Bone marrow (tissue), 2 donors: ENCODE measurements at places on chromosomes 16 and 17.
A peak's percentile ranks its signal among the peaks of the same experiment; 100 is the strongest.

- DNase-seq, result no peak
These were observed 11.7 kb upstream of the SLC47A2 start for GRCh38 chr17:19728084-19728495.

- no peak for DNase-seq
These were observed 15.8 kb downstream of the TMEM98 start for GRCh38 chr17:32943647-32944191.

- no peak for DNase-seq
These were observed 79.3 kb downstream of the BANP start for GRCh38 chr16:88030498-88030897.

DNA sequence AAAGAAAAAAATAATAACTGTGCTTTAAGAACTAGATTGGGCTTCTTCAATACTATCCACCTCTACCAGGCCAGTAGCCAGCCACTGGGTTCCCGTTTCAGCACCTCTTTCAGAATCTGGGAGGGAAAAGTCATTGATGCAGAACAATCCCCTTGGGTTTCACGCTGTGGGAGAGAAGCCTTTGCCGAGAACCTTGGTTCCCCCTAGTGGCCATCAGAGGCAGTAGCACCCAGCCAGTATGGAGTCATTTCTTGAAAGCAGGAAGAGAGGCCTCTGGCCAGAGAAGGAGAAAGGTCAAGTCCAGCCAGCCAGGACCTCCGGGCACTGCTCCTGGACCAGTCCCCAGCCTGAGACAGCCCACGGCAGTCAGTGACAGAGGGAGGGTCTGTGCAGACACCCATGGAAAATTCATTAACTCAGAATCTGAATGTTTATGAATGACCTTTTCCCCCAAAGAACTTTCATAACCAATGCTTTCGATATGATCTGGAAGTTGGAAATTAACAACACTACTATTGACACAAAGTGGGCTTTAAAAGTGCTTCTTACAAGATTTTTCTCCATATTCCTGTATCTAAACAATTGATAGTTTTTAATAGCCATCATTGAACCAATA is 51.2 kb upstream of the CDH5 start:
- DNase-seq, result peak; percentile 7

GRCh38 chr17:81656118-81656743 is at the start of gene PDE6G:
PDE6G (minus strand) TSS chr17:81656542; CDS start chr17:81653305, 3,237 bp downstream.
- no peak for DNase-seq

DNA sequence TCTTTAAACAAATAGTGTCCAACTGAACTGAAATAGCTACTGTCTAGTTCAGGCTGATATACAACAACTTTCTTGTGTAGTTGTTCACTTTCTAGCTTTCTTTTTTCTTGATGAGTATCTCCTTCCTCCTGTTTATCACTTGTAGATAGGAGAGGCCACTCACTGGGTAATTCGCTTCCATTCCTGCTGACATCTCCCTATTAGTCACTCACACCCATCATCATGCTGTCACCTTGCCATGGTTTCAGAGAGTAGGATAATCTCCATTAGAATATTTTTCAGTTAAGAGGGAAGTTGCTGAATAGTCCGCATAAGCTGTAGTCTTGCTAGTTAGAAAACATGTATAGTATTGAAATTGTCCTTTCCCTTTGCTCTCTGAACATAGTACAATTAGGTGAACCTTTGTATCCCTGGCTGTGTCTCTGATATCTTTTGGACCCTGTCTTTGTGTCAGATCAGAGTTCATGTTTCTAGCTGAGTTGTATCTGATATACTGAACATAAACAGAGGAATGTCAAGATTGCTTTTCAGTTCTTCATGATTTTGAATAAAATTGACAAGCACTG is 64.4 kb upstream of the RASL10B start:
- no peak for DNase-seq

DNA sequence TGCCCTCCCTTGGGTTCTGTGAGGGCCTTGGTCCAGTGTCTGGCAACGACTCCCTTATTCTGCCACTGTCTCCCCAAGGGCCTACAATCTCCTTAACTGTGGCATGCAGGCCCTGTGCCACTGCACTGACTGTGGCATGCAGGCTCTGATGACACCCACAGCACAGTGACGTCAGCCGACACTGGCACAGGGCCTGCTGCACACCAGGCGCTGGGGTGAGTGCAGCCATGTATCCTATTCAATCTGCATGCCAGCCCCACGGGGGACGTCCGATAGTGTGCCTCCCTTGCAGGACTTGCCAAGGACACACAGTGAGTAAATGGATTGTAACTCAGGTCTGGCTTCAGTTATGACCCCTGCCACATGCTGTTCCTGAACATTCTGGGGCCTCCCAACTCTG is 39.8 kb upstream of the RASD1 start:
- no peak for DNase-seq

DNA sequence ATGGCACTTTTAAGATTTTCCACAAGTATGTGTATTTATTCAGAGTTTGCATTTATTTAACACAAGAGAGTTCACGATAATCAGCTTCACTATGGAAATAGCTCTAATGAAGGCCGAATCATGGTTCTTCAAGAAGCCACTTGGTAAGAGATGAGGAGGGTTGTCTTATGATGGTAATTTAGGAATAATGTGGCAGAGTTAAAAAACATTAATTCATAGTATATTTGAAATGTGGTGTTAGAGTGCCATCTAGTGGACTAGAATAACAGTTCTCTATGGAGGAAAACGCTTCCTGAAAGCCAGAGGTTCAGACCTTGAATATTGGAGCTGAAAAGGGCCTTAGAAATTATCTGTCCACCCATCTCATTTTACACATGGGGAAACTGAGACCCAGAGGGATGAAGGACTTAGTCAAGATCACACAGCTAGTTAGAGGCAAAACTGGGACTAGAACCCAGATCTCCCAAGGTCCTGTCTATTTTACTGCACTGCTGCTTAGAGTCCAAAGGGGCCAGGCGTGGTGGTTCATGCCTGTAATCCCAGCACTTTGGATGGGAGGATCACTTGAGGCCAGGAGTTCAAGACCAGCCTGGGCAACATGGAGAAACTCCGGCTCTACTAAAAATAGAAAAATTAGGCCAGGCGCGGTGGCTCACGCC is 33.8 kb upstream of the KPNB1 start:
- no peak for DNase-seq

DNA sequence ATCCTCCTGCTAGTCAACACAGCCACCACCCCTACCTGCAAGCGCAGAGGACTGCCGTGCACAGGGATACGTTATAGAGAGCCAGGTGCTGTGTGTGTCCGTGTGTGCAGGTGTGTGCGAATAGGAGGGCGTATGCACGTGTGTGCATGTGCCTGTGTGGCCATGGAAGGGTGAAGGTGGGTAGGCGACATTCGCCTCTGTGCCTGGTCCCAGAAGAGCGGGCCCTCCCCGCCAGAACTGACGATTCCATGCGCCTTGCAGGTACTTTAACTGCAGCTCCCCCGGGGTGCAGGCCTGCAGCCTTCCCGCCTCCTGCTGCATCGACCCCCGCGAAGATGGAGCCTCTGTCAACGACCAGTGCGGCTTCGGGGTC is 8.7 kb downstream of the PDE6G start:
- DNase-seq, result no peak

DNA sequence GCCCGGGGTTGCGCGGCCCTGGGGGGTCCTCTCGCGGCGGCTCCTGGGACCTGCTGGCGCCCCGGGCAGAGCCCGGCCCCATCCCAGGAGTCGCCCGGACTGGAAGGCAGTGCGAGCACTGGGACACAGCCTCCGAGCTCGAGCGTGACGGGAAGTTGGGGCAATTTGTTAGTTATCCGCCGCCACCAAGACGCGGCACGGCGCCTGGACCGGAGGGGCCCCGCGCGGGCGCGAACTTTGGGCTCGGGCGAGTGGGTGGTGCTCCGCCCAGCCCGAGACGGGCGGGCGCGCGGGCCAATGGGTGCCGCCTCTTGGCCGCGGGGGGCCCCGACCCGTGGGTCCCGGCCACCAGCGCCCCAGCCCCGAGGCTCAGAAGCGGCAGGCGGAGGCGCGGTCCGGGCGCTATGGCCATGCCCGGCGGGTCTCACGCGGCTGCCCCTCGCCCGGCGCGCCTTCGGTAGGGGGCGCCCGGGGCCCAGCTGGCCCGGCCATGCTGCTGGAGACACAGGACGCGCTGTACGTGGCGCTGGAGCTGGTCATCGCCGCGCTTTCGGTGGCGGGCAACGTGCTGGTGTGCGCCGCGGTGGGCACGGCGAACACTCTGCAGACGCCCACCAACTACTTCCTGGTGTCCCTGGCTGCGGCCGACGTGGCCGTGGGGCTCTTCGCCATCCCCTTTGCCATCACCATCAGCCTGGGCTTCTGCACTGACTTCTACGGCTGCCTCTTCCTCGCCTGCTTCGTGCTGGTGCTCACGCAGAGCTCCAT is at the start of gene ADORA2B:
TSS of gene ADORA2B (plus strand) at position 372 of the 768 bp plus-strand sequence. CDS start at position 491, 119 bp downstream.
- peak; percentile 33 for DNase-seq

DNA sequence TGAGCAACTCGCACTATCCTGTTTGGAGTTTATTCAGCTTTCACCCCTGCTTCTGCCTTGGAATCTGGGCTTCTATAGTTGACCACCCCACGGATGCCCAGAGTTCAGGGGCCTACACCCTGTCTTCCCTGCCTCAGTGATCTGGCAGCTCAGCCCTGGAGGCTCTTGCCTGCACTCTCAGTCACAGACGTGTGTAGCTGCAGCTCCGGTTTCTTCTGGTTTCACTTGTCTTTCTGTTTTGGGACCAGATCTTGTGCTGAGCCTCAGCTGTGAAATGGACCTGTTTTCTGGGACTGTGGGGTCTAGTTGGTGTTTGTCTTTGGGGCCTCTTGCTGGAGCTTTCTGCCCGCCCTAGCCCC is 5.8 kb downstream of the GPT2 start:
- DNase-seq, result no peak

GRCh38 chr17:32699247-32699646 is 177.7 kb downstream of the MYO1D start:
- no peak for DNase-seq

GRCh38 chr17:18933102-18934058 is 18.6 kb upstream of the SLC5A10 start:
- DNase-seq, result no peak

DNA sequence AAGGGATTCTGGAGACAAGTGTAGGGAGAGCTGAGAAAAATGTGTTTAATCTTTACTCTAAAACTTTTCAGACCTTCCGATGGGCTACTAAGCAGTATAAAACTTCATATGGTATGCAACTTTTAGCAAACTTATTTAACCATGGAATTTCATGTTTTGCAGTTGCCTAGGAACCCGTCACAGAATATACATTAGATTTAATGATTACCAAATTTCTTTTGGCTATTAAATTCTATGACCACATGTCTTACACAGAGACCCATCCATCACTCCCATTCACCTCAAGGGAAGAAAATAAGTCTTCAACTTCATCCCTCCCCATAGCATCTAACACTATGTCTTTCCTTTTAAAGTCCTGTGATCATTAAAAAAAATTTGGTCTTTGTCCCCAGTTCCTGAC is 54.9 kb downstream of the HS3ST3A1 start:
- DNase-seq, result no peak

DNA sequence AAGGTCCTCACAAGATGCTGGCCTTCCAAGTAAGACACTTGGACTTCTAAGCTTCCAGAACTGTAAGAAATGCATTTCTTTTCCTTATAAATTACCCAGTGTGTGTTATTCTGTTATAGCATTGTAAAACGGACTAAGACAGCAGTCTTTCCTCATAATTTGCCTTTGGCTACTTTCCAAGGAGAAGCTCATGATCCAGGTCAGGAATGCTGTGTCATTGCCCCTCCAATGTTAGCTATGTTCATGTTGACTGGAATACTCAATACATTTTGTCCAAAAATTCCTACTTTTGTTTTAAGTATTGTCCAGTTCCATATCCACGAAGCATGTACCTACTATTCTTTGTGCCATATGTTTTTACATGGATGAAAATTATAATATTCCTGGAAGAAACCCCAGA is 234.6 kb downstream of the HS3ST3A1 start:
- no peak for DNase-seq

DNA sequence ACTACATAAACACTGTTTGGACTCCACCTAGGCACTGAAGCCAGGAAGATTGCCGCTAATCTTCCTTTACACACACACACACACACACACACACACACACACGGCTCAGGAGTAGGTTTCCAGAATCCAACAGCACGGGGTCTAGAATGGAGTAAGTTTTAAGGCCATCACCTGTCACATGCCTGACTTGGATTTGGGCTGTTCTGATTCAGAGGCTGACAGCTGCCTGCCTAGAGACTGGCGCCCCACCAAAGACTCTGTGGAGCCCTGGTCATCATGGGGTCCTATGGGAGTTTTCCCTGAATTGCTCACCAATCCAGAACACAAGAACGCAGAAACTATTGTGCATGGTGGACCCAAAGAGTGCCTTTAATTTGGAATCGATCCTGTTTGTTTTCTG is 10.9 kb downstream of the CDRT4 start:
- no peak for DNase-seq

GRCh38 chr16:75099738-75100602 is 16.6 kb downstream of the LDHD start:
- DNase-seq, result no peak

GRCh38 chr16:12435018-12435417 is 368.7 kb downstream of the CPPED1 start:
- DNase-seq, result no peak

DNA sequence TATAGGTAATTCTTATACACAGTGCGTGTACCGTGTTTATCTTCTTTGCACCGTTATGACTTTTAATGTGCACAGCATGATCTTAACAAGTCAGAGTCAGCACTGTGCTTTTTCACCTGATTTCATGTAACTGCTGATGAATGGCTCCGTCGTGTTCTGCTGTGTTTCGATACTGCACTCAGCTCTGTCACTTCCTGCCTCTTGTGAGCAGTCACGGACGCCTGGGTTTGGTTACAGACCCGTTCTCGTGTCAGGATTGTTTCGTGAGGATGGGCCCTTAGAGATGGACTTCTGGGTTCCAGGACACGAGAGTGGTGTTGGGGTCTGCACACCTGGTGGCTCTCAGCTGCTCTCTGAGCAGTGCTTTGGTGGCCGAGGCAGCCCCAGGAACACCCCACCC is 24.6 kb downstream of the TBCD start:
- DNase-seq, result no peak
